ENCODE measurements at places on chromosomes 16 and 17.

- no peak for DNase-seq
Observed at GRCh38 chr16:58339452-58339981, 44.7 kb upstream of the PRSS54 start.

DNA sequence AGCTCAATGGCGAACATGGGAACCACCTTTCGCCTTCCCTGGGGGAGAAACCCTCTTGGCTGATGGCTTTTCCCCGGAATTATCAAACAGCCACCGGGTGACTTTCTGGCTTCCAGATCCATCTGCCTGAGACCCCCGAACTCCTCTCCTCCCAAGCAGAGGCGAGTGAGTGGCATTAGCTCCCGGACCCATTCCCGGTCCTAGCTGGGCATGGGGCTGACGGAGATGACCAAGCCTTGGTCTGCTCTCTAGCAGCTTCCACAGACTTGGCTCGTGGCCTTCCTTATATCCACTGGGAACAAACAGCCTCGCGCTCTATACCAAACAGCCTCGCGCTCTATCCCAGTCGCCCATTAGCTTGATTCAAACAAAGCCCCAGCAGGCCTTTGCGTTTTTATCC is 62.4 kb downstream of the CCDC182 start:
- DNase-seq: no peak

- no peak for DNase-seq
Observed at GRCh38 chr16:4386951-4387565, 15.4 kb downstream of the VASN start.

- DNase-seq: no peak
Observed at GRCh38 chr16:2260250-2260649, 7.7 kb downstream of the RNPS1 start.

DNA sequence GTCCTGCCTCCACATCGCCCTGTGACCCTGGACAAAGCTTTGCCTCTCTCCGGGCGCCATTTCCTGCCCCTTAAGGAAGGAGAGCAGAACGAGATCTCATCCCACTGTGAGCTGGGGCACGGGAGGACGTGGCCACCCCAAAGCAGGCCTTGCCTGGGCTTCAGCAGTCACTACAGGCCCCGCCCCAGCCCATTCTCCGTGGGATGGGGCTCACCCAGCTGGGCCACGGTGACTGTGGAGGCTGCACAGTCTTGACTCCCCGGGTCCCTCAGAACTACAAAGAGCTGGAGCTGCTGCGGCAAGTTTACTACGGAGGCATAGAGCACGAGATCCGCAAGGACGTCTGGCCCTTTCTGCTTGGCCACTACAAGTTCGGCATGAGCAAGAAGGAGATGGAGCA is 28.2 kb downstream of the MNT start:
- no peak for DNase-seq

All from CD4-positive, alpha-beta T cell (primary cell).